ENCODE measurements at places on chromosomes 4 and X. TPM values are rescaled to one million over a fixed set of nuclear protein-coding genes. Genes with fewer than 3 reads are reported as not detected.

MAGEA4 gene
- polyA plus RNA-seq = not detected

- DNase-seq = no peak
Observed at GRCh38 chr4:89899854-89900253, 5.2 kb downstream of the MMRN1 start.

GRCh38 chr4:7394681-7395451 is 39.9 kb downstream of the PSAPL1 start:
- no peak for DNase-seq

- DNase-seq = peak; percentile 16
Observed at GRCh38 chr4:138938366-138938690, 77.3 kb upstream of the NOCT start.

- no peak for DNase-seq
Observed at GRCh38 chr4:122073615-122074014, 78.5 kb upstream of the BLTP1 start.

DNA sequence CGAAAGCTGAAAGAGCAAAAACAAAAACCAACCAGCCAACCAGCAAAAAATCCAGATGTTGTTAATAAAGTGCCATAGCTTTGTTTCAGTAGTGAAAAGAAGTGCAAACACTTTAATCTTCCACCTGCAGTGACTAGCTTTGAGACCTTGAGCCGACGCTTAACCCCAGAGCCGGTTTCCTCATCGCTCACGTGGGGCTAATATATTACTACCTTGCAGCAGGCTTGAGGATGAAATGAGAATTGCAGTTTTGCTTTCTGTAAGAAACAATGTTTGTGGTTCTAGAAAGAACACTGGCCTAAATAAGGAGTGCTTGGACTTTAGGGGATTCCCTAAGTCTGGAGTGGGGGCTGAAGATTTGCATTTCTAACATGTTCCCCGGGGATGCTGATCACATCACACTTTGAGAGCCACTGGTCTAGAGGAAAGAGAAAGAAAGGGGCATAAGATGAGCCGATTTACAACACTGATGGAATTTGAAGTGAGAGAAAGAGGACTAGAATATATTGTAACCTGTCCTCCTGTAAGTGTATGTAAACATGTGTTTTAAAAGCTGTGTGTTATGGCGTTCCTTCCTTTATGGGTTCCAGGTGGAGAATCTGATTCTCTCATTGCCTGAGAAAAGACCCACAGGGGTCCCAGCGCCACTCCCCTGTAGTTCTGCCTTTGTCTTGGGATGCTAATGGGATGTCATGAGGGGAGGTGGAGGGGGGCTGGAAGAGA is 1.4 kb downstream of the FGF2 start:
- no peak for DNase-seq

- DNase-seq = no peak
Observed at GRCh38 chrX:136165406-136165805, 18.1 kb downstream of the FHL1 start.

DNA sequence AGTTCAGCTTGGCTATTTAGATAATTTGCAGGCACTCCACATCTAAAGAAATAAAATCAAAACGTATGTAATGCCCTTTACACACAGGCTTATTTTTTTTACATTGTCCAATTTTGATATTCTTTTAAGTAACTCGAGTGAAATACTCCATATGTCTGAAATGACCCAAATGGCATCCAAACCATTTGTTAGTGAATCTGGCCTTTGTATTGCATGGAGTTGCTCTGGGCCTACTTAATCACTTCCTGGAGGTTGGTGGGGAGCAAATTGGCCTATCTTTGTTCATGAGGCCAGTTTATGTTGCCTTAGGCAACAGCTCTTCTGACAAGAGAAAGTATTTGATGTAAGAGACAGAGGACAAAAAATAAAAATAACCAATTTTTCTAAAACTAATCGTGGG is 47.6 kb upstream of the TMEM131L start:
- no peak for DNase-seq

GRCh38 chrX:48747415-48748016 is 14.0 kb upstream of the GLOD5 start:
- DNase-seq = no peak

DNA sequence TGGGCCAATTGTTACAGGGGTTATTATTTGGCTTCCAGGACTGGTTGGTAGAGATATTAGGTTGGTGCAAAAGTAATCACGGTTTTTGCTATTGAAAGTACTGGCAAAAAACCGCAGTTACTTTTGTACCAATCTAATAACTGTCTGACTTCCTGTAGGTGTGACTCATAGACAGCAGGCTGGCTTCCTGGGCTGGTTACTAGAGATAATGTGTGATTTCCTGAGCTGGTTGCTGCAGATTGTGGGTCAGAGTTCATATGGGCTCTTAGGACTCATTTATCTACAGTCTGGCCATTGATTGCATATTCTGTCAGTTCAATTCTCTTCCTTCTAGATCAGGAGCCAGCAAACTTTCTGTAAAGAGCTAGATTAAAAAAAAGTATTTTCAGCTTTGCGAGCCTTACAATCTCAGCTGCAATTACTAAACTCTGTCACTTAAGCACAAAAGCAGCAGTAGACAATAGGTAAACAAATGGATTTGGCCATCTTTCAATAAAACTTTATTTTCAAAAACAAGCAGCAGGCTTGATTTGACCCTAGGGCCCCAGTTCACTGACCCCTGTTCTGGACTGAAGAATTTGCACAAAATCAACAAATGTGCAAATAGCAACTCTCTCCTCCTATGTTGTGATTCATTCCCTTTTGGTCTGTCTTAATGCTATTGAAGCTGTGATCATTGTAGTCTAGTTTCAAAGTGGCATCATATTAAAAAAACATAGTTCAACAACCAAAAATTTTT is 50.8 kb upstream of the BOD1L1 start:
- no peak for DNase-seq

DNA sequence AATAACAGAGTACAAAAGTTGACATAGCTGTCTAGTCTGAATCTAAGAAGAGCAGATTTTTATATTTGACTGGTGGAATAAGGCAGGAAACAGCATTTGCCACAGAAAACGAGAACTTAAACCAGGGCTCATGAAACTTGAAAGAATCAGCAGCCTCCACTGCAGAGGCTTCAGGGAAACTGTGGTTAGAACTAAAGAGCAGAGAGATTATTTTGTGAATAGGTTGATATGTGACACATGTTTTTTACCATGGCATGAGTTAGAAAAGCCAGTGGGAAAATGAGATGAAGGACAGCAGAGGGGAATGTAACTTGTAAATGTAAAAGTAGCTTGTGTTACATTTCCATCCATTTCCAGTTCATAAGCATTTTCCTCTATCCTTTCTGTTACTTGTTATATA is 63.7 kb upstream of the CAMK2D start:
- no peak for DNase-seq

SUPT20HL2 gene
- polyA plus RNA-seq = 0.28 TPM

PCSK1N gene
- not detected for polyA plus RNA-seq

GRCh38 chr4:77615153-77615552 is 9.5 kb downstream of the CXCL13 start:
- no peak for DNase-seq

- DNase-seq = no peak
Observed at GRCh38 chr4:170413951-170414350, 324.2 kb upstream of the AADAT start.

- DNase-seq = no peak
Observed at GRCh38 chrX:41127477-41128192, 42.4 kb downstream of the USP9X start.

DNA sequence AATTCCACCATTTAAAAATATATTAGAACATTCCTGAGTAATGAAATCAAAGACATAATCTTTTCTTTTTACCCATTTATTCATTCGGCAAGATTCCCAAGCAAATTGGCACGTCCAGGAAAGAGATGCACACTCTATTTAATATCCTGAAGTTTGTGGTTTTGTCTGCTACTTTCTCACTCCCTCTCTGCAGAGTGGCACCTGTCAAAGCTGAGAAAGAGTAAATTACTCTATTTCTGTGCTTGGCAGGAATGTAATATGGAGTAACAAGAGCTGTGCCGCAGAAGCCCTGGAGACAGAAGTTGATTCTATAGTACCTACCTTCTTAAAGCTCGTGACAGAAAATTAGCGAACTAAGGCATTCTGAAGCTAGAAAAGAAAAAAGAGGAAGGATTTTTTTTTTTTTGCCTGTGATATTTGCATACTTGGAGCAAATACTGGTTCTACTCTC is 5.5 kb downstream of the GSTCD start:
- DNase-seq = no peak

DNA sequence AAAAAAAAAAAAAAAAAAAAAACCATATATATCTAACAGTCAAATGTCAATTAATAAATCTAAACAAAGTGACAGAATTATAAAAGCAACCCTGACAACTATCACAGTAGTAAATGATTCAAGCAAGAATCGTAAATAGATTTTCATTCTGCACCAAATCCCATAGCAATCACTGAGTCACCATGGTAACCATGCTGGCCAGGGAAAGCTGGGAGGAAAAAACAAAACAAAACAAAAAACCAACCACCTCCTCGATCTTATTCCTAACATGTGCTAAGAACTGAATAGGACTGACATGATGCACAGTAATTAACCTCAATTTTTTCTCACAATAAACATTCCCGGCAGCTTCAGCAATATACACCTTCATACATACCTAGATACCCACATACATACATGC is 30.6 kb upstream of the RAB40A start:
- no peak for DNase-seq

FAM114A1 gene
- 50.2 TPM for polyA plus RNA-seq

DNA sequence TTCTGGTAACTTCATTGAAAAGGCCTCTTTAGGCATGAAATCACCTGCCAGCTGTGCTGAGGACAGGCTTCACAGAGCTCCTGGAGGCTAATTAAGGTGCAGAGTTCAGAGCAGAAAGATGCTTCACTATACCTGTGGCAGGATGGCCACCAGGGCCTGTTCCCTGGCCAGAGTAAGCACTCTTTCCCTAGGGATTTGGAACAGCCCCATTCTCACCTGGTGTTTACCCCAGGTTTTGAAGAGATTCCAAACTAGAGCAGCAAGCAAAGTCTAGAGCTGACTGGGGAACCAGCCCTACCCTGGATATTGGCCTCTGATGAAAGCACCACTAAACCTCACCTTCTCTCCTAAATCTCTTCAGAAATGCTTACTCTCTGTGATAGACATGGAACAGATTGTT is 148.8 kb downstream of the PDE5A start:
- DNase-seq = no peak

DNA sequence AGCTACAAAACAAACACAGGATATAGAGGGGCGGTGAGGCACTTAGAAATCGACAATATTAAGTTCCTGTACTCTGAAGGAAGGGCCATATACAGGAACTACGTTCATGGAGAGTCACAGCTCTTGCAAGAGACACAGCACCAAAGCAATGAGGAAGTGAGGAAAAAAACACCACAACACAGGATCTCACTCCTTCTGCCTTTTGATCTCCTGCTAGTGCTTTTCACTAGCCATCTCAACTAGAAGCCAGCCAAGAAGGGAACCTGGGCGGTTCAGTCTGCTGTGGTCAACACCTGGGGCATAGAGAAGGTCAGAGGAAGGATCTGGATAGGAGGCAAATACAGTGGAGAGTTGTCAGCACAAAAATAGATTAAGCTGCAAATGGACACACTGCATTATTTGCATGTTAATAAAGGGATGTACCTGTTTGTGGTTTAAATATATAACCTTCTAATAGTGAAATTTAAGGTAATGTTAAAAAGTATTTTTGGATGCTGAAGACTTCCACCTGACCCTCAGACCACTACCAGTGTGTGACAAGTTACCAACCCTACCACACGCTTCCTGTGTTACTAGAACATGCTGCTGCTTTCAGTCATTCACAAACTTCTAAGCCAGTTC is 104.6 kb downstream of the DTHD1 start:
- no peak for DNase-seq

DNA sequence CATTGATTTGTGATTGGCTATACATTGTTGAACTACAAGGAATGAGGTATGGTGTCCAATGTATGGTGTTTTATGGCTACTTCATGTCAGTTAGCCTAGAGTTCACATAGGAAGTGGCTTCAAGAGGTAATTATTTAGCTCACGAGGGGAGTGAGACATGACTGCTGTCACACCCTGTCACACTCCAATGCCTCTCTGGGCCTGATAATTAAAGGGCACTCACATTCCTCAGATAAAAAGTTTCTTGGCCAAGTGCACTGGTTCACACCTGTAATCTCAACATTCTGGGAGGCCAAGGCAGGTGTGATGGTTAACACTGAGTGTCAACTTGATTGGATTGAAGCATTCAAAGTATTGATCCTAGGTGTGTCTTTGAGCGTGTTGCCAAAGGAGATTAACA is 65.0 kb upstream of the DDX60 start:
- no peak for DNase-seq

FMR1NB gene
- polyA plus RNA-seq = not detected

- no peak for DNase-seq
Observed at GRCh38 chr4:176653401-176654220, 139.1 kb downstream of the VEGFC start.

GRCh38 chr4:3670521-3671519 is 95.4 kb upstream of the ADRA2C start:
- no peak for DNase-seq
